ENCODE measurements at places on chromosomes 1 and 21. TPM values are rescaled to one million over a fixed set of nuclear protein-coding genes. Genes with fewer than 3 reads are reported as not detected.

Gene GLMN
- 10.4 TPM for total RNA-seq

Gene PCP4L1
- not detected for total RNA-seq

Gene CYP4A22
- not detected for total RNA-seq

Gene GMEB1
- 13.8 TPM for total RNA-seq

Gene CREB3L4
- total RNA-seq: 12.3 TPM

Gene ITLN2
- not detected for total RNA-seq

All from Panc1 (cell line).